ENCODE measurements at places on chromosomes 5 and 9. TPM values are rescaled to one million over a fixed set of nuclear protein-coding genes. Genes with fewer than 3 reads are reported as not detected.

The TERT gene
- total RNA-seq: 0.10 TPM

The PCDHGA9 gene
- 0.65 TPM for total RNA-seq

The POU5F2 gene
- 0.38 TPM for total RNA-seq

DNA sequence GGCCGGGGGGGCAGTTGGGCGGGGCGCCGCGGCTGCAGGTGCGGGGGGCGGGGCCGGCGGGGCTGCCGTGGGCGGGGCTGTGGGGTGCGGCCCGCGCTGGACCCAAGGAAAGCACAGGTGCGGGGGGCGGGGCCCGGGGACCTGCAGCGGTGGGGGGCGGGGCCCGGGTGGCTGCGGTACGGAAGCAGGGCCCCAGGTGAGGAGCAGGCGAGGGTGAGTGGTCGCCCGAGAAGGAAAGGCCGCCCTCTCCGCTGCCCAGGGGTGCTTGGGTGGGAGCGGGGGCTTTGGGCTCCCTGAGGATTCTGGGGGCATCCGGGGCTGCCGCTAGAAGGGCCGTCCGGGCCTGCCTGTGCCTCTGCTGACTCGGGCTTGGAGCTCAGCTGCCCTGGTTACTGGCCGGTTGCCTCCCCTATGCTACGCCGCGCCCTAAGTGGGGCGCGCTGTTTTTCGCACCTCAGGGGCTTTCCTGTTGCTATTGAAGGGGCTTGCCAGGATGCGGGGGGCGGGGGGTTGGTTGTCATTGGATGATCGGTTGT, 767 bp downstream of the RALGPS1 start:
- DNase-seq: peak; percentile 55

GRCh38 chr5:91095313-91095712, 287.8 kb downstream of the ARRDC3 start:
- no peak for DNase-seq

GRCh38 chr5:42090162-42090561, 165.1 kb downstream of the FBXO4 start:
- DNase-seq: no peak

The ANKRD20A1 gene
- 0.48 TPM for total RNA-seq

The BAAT gene
- 459 TPM for total RNA-seq

The PRPF4 gene
- total RNA-seq: 12.0 TPM

- no peak for DNase-seq
These were observed 46.6 kb downstream of the ATG10 start for GRCh38 chr5:82018462-82018861.

DNA sequence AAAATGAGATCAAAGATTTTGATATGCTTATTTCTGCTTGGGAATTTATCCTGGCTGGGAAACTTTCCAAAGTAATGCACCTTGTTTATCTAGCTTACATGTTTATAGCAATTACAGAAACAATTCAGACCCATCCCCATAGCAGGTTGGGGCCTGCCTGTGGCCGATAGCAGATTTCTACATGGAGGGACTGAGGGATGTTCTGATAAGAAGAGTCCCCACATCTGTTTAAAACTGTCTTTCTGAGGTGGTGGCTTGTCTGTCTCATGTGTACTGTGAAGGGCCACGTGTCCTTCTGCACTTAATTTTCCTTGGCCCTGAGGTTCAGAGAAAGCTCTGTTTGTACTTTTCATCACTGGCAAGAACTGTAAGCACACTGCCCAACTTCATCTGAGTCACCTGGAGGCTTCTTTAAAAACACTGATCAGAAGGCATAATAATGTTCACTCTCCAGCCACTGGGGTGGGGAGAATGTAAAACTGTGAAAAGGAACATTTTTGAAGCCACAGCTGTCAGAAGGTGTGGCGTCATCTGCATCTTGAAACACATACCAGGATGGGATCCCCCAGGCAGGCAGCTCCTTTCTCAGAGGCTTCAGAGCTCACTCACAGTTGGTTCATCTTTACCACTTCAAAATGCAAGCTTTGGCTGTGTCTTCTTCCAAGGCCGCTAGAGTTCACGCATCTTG, 80.3 kb downstream of the MAP1B start:
- no peak for DNase-seq
